T-helper 1 cell treated with Interleukin-12 subunit alpha and Interleukin-12 subunit beta and Interleukin-4 antibody, amounts not matched to agents 30 ng/mL and 1 ng/mL, for 36 hours (primary cell): ENCODE measurements at places on chromosomes 2 and 18. TPM values are rescaled to one million over a fixed set of nuclear protein-coding genes. Genes with fewer than 3 reads are reported as not detected.

Gene REG3G
- not detected in 2 replicates for total RNA-seq

Gene EEF1B2
- 439 and 462 TPM in 2 replicates for total RNA-seq

Gene CPO
- total RNA-seq, result not detected in 2 replicates

Gene KIAA2012
- not detected in 2 replicates for total RNA-seq

Gene PLGLB1
- 1.8 and 4.0 TPM in 2 replicates for total RNA-seq

Gene LIPT1
- 6.1 and 6.6 TPM in 2 replicates for total RNA-seq
